ENCODE measurements at places on chromosomes 4 and X.
A peak's percentile ranks its signal among the peaks of the same experiment; 100 is the strongest.

- no peak for DNase-seq
Measured at GRCh38 chr4:181608181-181608580, 635.0 kb upstream of the TENM3 start.

DNA sequence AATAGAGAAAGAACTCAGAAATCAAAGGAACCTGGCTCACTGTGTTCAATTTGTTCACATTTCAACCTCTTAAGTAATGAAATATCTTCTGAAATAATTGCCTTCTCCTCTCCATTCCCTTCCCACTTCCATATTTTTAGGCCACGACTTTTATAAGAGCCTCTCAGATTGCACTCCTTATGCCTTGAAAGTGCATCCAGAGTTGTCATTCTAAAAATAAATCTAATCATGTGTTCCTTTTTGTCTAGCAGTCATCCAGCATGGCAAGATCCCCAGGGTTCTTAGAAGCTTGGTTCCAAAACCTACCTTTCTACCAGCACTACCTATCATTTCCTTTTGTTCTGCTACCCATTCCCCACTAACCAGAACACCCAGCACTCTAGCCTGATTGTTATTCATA is 42.4 kb upstream of the RPA4 start:
- no peak for DNase-seq

DNA sequence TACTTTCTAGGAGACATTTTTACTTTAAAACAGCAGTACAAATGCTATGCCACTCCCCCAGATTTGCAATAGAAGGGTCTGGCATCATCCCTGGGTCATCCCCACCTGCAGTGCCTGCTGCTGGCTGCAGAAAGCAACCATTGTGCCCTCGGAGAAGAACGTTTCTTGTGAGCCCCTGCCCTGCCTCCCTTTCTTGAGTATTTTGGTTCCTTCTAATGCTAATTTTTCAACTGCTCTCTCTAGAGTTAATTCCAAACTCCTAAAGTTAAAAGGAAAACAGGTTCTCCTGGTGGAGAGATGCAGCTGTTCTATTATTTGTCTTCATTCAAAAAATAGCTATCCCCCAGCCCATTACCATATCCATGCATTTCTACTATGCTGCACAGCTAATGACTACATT is 107.1 kb downstream of the IDS start:
- no peak for DNase-seq

- no peak for DNase-seq
Measured at GRCh38 chr4:79399076-79399475, 9.0 kb downstream of the GK2 start.

GRCh38 chr4:169611991-169612870 is at the start of gene NEK1:
TSS of gene NEK1 (minus strand) at chr4:169612583. CDS start at chr4:169602630, 9,953 bp downstream.
- peak; percentile 89 for DNase-seq

GRCh38 chr4:95086551-95086950 is 328.8 kb downstream of the BMPR1B start:
- DNase-seq: no peak

DNA sequence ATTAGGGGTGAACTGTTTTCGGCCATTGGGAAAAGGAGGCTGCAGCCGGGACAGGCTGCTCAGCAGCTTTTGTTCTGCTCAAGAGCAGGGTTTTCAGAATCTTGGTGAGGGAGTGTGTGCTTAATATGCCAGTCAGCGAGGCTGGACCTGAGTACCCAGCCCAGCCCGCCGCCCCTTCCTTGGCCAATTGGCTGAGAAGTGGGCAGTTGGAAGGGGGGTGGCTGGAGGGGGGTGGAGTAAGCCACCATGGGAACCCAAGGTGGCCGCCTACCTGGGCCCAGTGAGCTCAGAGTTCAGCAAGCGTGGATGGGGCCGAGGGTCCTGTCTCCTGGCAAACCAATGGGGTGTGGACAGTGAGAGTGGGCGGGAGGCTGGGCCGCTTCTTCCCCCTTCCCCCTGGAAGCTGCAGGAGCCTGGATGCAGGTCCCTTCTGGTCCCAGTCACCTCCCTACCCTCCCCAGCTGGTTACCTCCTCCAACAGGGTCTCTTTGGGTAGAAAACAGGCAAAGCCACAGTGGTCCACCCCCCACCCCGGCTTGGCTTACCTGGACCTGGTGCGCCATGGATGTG is 52.5 kb downstream of the SORCS2 start:
- no peak for DNase-seq

DNA sequence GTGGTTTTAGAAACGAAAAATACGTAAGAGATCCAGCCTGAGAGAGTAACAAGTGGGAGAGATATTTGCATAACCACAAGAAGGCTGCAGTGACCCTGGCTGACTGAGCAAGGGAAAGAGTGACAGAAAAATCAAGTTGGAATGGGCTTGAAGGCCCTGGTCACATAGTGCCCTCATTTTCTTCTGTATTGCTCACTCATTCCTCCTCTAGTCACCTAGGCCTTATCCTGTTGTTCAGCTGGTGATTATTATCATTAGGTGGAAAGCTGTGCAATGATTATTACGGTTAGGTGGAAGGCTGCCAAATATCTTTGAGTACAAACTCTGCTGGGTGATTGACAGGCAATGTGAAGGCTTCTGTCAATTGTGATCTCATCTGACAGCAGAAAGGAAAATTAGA is 2384.1 kb downstream of the PCDH7 start:
- DNase-seq: no peak

GRCh38 chrX:47662144-47662657 is 3.2 kb upstream of the UXT start:
- DNase-seq: no peak

- DNase-seq: no peak
Measured at GRCh38 chr4:38610521-38610920, 53.5 kb upstream of the KLF3 start.

DNA sequence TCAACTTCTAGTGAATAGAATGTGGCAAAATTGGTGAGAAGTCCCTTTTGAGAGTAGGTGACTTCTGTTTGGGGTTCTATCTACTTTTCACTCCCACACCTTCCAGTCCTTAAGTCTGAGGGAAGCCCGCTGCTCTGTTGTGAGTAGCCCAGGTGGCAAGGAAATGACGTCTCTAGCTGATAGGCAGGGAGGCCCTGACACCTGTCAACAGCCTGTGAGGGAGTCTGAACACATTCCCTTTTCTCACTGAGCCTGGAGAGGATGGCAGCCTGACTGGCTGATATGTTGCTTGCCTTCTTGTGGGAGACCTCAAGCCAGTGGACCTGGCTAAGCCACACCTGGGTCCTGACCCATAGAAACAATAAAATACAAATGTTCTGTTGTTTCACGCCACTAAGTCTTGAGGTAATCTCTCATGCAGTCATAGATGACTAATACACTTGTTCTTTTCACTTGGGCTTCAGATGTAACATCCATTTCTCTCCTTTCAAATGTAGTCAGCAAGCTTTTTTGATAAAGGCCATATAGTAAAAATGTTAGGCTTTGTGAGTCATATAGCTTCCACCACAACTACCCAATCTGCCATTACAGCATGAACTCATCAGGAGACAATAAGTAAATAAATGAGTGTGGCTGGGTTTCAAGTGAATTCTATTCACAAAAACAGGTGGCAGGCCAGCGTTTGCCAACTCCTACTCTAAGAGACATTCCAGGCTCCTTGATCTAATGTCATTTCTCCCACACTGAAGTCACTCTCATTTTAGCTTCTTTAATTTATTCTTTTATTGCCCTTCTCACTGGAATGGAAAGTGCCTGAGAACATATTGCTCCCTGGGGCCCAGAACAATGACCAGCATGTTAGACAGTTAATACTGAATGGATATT is 265.1 kb upstream of the MAD2L1 start:
- DNase-seq: no peak

DNA sequence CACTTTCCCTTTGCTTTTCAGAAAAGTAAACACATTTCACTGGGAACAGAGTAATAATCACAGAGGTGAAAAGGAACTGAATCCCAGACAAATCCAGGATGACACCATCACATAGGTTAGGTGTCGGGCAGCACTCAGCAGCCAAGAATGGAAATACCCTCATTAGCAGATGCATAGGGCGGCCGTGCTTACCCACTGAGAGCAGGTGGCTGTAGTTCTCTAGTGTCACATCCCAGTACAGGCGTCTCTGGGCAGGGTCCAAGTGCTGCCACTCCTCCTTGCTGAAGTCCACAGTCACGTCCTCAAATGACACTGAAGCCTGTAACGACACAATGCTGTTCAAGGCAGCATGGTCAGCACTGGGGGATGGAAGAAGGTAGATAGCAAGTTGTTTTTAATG is 26.9 kb downstream of the ZNF41 start:
- no peak for DNase-seq

DNA sequence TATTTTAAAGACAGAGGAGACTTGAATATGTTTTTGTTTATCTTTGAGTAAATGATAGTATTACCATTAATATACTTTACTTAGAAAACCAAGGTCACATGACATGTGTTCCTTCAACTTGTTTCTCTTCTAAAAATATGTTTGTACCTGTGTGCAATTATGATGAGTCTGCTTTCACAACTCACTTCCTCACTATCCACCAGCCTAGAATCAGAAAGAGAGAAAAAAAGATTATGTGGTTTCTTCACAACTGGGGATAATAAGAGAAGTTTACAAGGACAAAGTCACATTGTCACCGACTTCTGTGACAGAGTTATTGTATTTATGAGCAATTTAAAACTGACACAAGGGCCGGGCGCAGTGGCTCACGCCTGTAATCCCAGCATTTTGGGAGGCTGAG is 1112.1 kb downstream of the RPA4 start:
- no peak for DNase-seq

GRCh38 chr4:144591401-144591800 is 54.6 kb upstream of the HHIP start:
- DNase-seq: no peak

GRCh38 chr4:40763228-40763716 is 13.5 kb downstream of the NSUN7 start:
- no peak for DNase-seq

- no peak for DNase-seq
Measured at GRCh38 chrX:110944751-110945675, 149.4 kb upstream of the CHRDL1 start.

DNA sequence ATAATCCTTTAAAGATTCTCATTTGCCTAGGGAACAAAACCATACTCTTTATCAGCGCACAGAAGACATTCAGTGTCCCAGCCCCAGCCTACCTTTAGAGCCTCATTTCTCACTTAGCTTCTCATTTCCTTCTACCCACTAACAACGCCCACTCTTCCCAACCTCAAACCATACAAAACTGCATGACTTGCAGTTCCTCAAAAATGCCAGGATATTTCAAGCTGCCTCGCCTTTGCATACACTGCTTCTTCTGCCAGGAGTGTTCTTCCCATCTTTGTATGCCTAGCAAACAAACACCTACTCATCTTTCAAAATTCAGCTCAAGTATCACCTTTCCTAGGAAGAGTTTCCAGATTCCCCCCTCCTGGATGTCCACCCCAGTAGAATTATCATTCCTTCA is 129.9 kb upstream of the ADGRL3 start:
- no peak for DNase-seq

- DNase-seq: no peak
Measured at GRCh38 chrX:109783701-109784079, 50.6 kb upstream of the ACSL4 start.

DNA sequence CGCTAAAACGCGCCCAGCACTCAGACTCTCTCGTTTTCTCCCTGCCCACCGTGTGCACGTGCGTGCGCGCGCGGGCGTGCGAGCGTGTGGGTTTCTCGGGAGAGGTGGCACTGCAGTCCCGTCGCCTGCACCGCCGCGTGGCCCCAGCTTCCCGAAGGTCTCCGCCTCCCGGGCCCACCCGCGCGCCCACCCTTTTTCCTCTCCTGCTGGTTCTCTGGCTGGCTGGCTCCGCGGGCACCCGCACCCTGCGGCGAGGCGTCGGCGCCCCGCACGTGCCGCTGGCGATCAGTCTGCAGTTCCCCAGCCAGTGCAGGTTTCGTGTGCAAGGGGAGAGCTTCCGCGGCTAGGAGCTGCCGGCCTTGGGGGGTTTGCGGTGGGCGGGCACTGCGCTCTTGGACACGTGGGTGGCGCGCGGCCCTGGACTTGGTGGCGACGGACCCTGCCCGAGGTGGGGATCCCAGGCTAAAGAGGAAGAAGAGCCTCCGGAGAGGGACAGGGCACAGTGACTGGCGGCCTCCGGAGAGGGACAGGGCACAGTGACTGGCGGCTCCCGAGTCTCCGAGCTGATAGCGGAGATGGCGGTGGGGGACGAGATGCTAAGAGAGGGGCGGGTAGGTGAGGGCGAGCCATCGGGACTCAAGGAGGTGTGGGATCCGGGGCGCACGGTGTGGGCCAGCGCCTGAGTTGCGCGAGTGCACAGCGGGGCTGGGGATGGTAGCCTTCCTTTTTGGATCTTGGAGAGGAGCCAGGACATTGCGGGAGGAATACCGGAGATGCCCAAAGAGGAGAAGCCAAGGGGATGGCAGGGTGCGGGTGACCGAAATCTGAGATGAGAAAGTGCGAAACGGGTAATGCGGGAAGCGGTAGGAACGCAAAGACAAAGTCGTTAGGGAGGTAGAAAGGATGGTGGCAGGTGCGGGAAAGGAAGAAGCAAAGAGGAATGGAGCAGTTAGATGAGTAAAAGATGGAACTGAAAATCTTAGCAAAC is at the start of gene FAM184B:
FAM184B (minus strand) TSS at position 322 of the 988 bp plus-strand sequence. CDS start 322 bp downstream, outside the sequence.
- no peak for DNase-seq

DNA sequence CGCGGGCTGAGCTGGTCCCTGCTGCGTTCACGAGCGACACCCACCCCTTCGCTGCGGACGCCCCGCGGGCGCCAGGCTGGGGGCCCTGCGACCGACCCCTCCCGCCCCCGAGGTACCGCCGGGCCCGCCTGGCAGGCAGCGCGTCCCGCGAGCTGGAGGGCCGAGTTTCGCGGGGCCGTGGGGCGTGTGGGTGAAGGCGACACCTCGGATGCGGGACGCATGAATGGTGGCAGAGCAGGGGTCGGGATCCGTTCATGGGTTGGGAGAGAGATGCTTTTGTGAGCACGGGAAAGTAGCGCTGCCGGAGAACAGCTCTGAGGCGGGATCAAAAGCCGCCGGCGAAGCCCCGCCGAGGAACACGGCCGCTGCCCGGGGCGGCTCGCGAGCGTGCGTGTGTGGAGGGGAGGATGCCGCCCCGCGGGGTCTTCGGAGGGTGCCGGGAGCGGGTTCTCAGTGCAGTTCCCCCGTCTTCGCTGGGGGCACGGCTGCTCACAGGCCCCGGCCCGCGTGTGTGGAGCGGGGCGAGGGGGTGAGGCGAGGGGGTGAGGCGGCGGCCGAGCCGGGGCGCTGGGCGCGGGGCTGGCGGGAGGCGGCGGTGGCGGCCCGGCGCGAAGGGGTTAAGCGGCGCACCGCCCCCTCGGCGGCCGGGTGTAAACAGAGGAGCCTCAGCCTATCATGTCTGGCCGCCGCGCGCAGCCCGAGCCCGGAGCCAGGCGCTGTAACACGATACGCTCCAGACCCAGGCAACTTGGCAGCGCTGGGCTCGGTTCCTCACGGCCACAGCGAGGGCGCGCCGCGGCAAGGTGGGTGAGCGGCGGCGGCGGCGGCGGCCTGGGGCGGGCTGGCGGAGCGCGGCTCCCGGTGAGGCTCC is 205.3 kb downstream of the TENM3 start:
- no peak for DNase-seq

- no peak for DNase-seq
Measured at GRCh38 chrX:38305971-38306370, 21.3 kb downstream of the RPGR start.

DNA sequence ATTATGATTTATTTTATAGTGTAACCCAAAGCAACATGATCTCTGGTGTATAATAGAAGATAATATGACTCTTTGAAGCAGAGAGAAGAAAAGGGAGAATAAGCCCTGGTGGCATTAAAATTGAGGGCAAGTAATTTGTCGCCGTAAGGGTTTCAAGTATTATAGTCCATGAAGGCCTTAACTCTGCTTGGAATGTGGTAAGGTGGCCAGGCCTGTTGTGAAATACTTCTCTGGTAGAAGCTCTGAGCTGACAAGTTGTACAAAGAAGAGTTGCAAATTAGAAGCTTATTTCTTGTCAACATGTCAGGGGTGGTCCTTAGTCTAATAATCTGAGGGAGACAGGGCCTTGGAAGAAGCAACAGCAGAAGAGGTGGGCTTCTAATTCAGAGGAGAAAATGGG is 151.7 kb upstream of the HHIP start:
- no peak for DNase-seq

All from CD4-positive, alpha-beta T cell treated with Interleukin-17A for 1 hour (primary cell).